Endothelial cell (in vitro differentiated cells): ENCODE measurements at places on chromosomes 16 and 17. TPM values are rescaled to one million over a fixed set of nuclear protein-coding genes. Genes with fewer than 3 reads are reported as not detected.

DNA sequence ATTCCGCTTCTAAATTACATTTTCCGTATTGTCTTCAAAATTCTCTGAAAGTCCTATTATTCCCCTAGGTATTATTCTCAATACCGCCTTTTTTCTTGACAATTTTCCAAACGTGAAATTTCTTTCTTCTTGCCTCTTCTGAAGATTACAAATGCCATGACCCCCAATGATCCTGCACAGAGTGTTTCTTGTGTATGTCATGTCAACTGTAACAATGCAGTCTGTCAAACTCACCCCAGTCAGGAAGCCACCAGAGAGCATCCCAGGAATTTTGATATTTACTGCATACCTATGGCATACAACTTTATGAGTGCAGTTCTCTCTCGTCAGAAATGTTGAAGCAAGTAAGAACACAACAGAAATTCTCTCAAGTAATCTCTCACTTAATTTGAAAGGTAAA is 847.3 kb upstream of the CDH8 start:
- H3K27ac ChIP-seq = no peak overlapping the region
- no peaks in the 10 kb centered on the region for H3K27me3 ChIP-seq
- DNase-seq = no peak
- H3K4me1 ChIP-seq = no peaks in the 10 kb centered on the region
- H3K4me3 ChIP-seq = no peak overlapping the region

DNA sequence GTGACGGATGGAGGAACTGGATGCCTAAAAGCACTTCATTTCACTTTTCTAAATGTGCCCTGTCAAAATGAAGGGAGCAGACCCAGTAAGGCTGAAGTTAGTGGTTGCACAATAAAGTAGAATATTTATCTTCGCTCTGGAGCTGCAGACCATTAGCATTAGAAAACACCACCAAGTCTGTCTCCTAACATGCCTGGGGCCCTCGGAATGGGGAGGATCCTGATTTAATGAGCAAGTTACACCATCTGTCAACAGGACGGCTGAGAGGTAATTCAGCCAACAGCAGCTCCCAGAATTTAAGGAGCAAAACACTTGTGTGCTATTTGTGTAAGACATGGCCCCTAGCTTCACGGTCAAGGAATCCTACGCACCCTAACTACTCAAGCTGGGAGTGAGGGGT is 22.3 kb downstream of the CA10 start:
- no peaks in the 10 kb centered on the region for H3K27me3 ChIP-seq
- no peak overlapping the region for H3K4me3 ChIP-seq
- no peak for DNase-seq
- no peaks in the 10 kb centered on the region for H3K4me1 ChIP-seq
- no peaks in the 10 kb centered on the region for H3K36me3 ChIP-seq

DNA sequence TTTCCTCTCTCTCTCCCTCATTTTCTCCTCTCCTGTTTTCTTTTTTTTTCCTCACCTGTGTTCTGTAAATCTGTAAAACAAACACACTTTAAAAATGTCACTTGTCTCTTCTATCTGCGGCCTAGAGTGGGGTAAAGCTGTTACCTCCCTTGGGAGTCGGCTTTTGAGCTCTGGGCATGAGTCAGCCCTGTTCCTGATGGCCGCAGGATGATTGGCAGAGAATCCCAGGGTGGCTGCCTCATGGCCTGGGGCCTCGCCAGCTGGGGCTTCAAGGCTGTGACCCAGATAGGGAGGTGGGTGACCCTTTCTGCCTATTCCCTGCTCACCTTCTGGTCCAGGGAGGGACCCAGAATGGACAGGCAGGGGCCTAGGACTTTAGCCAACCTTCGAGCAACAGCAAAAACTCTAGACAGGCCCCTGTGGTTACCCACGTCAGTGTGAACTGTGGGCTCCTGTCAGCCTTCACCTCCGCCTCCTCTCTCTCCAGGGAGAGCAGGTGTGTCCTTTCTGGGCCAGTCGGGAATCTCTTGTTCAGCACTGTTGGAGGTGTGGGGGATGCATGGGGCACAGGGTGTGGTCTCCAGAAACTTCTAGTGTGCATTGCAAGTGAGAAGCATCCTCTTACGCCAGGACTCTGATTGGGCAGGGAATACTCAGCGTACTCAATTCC is 87.4 kb downstream of the RAP1GAP2 start:
- DNase-seq = no peak
- H3K4me3 ChIP-seq = no peak overlapping the region
- no peaks in the 10 kb centered on the region for H3K36me3 ChIP-seq
- H3K27me3 ChIP-seq = peaks cover 2% of the 10 kb centered on the region
- H3K27ac ChIP-seq = no peak overlapping the region

DNA sequence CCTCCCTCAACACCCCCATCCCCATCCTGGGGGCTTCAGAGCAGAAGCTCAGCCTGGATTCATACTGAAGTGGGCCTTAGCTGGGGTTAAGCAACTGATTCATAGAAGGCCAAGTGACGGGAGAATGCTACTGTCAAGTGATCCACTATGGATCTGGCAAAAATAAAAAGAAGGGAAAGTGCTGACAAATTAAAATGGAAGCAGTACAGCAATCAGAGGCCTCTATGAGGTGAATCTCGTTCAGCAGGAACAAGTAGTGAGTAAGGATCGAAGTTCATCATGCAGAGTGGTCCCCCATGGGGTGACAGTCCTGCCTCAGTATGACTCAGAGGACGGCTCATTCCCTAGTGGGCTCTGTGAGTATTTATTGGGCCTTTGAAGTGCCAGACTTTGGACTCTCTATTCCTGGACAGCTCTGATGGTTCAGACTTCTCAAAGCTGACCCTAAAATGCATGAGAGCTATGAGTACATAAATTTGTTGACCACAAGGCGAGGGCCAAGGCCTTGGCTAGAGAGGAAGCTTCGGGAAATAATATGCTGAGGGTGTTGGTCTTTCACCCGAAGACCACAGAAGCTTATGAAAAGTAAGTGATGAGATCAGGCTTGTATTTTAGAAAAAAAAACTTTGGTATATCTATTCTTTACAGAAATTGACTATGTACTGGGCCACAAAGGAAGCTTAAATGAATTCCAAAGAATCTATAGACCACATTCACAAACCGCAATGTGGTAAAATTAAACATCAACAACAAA is 5.3 kb upstream of the NSMCE1 start:
- H3K4me1 ChIP-seq = peaks cover 2% of the 10 kb centered on the region
- no peak overlapping the region for H3K4me3 ChIP-seq
- H3K36me3 ChIP-seq = no peaks in the 10 kb centered on the region
- H3K27me3 ChIP-seq = peaks cover 4% of the 10 kb centered on the region
- no peak for DNase-seq
- H3K27ac ChIP-seq = no peak overlapping the region

DNA sequence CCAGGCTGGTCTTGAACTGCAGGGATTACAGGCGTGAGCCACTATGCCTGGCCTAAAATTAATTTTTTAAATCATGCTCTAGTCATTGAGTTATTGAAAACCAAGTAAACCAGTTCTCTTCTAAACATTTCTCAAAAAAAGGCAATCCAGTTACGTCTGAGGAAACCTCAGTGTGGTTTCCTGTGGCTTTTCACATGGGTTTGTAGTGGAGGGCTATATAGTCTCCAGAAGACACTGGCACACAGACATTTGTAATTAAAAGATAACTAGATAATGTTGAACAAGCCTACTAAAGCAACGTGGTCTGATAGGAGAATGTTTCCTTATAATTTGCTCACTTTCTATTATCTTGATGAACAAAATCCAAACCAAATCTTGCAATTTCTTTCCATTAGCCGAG is 5.2 kb upstream of the TOB1 start:
- H3K4me3 ChIP-seq = no peak overlapping the region
- H3K36me3 ChIP-seq = no peaks in the 10 kb centered on the region
- peaks cover 9% of the 10 kb centered on the region for H3K27me3 ChIP-seq
- peaks cover 15% of the 10 kb centered on the region for H3K4me1 ChIP-seq
- DNase-seq = no peak

DNA sequence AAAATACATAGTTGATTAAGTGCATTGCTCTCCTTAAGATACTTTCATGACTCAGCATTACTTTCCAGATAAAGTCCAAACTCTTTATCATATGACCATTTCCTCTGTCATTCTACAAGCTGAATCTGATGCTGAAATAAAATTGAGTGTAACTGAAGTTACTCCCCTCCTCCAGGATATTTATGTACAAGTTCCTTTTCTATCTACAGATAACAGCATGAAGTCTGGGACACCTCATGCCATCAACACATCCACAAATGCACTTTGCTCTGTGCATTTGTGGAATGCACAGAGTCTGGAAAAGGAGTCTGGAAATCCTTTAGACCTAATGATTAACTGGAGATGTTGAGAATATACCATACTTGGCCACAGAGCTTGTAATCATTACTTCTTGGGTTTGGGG is 60.5 kb downstream of the ACSM2B start:
- no peaks in the 10 kb centered on the region for H3K27me3 ChIP-seq
- H3K36me3 ChIP-seq = no peaks in the 10 kb centered on the region
- H3K27ac ChIP-seq = no peak overlapping the region
- H3K4me3 ChIP-seq = no peak overlapping the region
- DNase-seq = no peak

GRCh38 chr16:12390644-12391043 is 413.0 kb downstream of the CPPED1 start:
- no peak overlapping the region for H3K27ac ChIP-seq
- no peak overlapping the region for H3K4me3 ChIP-seq
- no peaks in the 10 kb centered on the region for H3K36me3 ChIP-seq
- no peak for DNase-seq

GRCh38 chr17:58383892-58384462 is 32.0 kb upstream of the SUPT4H1 start:
- H3K36me3 ChIP-seq = no peaks in the 10 kb centered on the region
- H3K4me3 ChIP-seq = no peak overlapping the region
- H3K27me3 ChIP-seq = peaks cover 6% of the 10 kb centered on the region
- H3K27ac ChIP-seq = no peak overlapping the region

DNA sequence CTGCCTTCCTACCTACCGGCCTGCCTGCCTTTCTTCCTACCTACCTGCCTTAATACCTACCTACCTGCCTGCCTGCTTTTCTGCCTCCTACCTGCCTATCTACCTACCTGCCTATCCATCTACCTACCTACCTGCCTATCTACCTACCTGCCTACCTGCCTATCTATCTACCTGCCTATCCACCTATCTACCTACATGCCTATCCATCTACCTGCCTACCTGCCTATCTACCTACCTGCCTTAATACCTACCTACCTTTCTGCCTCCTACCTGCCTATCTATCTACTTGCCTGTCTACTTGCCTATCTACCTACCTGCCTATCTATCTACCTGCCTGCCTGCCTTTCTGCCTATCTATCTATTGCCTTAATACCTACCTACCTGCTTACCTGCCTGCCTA is 383.8 kb upstream of the PSMD7 start:
- peaks cover 26% of the 10 kb centered on the region for H3K4me1 ChIP-seq
- no peaks in the 10 kb centered on the region for H3K27me3 ChIP-seq
- no peak overlapping the region for H3K27ac ChIP-seq
- H3K36me3 ChIP-seq = no peaks in the 10 kb centered on the region
- H3K4me3 ChIP-seq = no peak overlapping the region
- no peak for DNase-seq

GRCh38 chr17:74391771-74392170 is 24.5 kb downstream of the GPR142 start:
- no peak overlapping the region for H3K27ac ChIP-seq
- no peak for DNase-seq
- no peaks in the 10 kb centered on the region for H3K4me1 ChIP-seq
- H3K4me3 ChIP-seq = no peak overlapping the region

DNA sequence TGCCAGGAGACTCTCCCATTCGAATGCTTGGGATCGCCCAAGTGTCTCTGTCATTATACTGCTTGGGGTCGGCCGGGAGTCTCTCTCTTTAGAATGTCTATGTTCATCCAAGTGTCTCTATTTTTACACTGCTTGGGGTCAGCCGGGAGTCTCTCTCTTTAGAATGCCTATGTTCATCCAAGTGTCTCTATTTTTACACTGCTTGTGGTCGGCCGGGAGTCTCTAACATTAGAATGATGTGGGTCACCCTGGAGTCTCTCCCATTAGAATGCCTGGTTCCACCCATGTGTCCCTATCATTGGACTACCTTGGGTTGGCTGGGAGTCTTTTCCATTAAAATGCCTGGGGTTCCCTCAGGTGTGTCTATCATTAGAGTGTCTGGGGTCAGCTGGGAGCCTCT is 2230.4 kb downstream of the TP53TG3F start:
- H3K36me3 ChIP-seq = peaks cover 14% of the 10 kb centered on the region
- H3K27me3 ChIP-seq = peaks cover 6% of the 10 kb centered on the region
- no peak overlapping the region for H3K4me3 ChIP-seq
- no peak for DNase-seq
- H3K4me1 ChIP-seq = no peaks in the 10 kb centered on the region

GRCh38 chr17:55152236-55152635 is 112.5 kb upstream of the HLF start:
- no peaks in the 10 kb centered on the region for H3K4me1 ChIP-seq
- H3K27ac ChIP-seq = no peak overlapping the region
- no peak overlapping the region for H3K4me3 ChIP-seq
- DNase-seq = no peak
- H3K27me3 ChIP-seq = no peaks in the 10 kb centered on the region

DNA sequence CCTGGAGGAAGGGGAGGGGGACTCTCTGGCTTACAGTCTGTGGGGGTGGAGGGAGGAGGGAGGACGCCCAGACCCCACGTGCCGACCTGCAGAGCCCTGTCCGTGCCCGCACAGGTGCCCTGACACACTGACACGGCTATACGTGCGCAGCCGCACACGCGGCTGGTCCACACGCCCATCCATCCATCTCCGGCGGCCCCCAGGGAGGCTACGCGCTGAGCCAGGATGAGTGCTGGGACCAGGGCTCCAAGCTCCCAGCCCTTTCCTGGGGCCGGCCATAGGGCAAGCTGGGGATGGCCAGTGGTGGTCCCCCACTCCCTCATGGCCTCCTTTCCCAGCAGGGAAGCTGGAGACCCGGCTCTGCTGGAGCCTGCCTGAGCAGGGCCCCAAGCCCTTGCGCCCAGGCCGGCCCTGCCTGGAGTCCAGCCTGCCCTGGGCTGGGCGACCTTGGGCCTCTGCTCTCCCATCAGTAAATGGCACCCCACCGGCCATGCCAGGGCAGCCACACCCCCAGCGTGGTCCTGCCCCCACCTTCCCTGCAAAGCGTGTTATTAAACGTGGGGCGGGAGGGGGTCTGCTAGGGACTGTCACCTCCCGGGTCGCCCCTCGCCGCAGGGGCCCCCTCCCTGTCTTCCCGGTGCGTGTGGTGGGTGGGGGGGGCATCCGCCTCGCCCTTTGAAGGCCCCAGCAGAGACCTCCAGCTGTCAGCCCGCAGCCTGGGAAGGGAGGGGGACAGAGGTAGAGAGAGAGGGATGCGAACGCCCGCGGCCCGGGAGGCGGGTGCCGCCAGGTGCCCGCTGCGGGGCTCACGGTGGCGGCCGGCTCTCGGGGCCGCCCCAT is 863 bp downstream of the CASKIN1 start:
- peaks cover 4% of the 10 kb centered on the region for H3K36me3 ChIP-seq
- no peaks in the 10 kb centered on the region for H3K4me1 ChIP-seq
- DNase-seq = no peak
- no peak overlapping the region for H3K4me3 ChIP-seq
- peaks cover 25% of the 10 kb centered on the region for H3K27me3 ChIP-seq

The NBR1 gene
- 74.9 TPM for total RNA-seq

The RGS11 gene
- not detected for total RNA-seq

The SLC13A2 gene
- not detected for total RNA-seq

The MFAP4 gene
- 0.67 TPM for total RNA-seq

The GNG13 gene
- not detected for total RNA-seq

The SLC5A11 gene
- total RNA-seq = not detected

The PPP4C gene
- total RNA-seq = 191 TPM

The EIF1 gene
- 569 TPM for total RNA-seq

The LYRM9 gene
- 8.3 TPM for total RNA-seq

The RRAD gene
- total RNA-seq = not detected
